ENCODE measurements at places on chromosomes 12 and 14.

DNA sequence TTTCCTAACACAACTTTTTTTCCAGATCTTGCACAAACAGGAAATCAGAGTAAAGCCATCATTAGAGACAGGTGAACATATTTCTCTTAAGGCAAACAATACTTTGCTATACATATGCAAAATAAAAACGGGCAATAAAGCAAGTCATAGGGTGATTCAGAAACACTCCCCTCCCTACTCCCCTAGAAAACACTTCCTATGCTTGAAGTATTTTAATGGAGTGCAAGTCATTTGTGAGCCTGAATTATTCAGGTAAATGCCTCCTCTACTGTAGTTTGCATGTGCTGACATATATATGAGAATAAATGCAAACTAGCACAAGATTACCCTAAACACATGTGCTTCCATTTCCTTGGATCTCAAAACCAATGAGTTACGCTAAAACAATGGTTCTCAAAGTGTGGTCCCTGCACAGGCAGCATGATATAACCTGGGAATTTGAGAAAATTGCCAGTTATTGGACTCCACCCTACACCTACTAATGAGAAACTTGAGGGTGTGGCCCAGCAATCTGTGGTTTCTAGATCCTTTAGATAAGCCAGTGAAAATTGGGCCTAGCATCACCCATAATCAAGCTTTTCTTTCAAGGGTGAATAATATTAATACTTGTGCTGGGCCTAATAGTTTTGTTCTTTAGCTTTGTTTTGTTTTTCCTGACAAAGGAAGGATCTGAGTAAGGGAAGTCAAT lies 159.7 kb upstream of the BMP4 start:
- DNase-seq: no peak

DNA sequence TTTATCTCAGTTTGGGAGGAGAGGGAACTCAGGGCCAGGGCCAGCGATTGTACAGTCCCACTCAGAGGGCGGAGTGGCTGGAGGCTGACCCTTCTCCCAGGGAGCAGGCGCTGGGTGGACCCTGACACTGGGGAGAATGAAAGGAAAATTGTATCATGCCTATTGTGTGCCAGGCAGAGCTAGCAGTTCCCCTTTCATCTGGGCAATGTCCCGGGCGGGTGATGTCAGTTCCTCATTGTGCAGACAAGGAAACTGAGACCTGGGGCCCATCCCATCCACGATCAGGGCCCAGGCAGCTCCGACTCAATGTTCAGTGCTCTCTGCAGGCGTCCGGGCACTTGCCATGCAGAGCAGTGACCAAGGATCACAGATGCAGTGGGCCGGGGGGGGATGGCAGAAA lies 101.9 kb upstream of the RTL1 start:
- no peak for DNase-seq

GRCh38 chr14:24458736-24459135 lies 16.2 kb upstream of the SDR39U1 start:
- DNase-seq: no peak

DNA sequence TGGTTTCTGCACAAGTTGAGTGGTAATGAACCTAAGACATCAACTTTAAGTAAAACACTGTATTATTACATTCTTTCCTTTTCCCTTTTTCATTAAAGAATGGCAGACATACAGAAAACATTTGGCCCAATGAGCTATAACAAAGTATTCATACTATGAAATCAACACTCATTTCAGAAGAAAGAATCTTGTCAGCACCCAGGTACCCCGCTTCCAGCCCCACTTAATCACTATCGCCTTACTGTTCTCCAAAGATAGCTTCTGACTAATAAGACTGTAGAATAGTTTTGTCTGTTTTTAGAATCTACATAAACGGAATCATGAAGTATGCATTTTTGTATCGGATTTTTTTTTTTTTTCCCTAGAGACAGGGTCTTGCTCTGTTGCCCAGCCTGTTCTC lies 9.5 kb downstream of the CNTN1 start:
- DNase-seq: no peak

GRCh38 chr12:25698772-25699171 lies 145.7 kb upstream of the LMNTD1 start:
- DNase-seq: no peak

DNA sequence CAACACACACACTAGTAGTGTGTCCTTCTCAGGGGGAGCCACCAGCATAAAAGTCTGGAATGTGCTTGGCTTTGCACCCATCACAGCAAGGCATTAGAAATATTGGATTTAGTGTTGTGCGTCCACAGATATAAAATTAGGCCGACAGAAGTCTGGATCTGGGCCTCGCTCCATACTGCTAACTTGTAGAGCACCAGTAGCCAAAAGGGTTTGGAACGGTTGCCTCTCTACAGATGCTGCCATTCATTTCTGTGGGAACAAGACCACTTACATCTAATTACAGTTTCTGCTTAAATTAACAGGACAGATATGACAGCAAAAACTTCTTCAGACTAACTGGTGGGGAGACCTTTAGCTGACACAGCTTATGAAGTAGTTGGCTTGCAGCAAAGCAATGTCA lies 94.2 kb downstream of the EXOC5 start:
- no peak for DNase-seq

DNA sequence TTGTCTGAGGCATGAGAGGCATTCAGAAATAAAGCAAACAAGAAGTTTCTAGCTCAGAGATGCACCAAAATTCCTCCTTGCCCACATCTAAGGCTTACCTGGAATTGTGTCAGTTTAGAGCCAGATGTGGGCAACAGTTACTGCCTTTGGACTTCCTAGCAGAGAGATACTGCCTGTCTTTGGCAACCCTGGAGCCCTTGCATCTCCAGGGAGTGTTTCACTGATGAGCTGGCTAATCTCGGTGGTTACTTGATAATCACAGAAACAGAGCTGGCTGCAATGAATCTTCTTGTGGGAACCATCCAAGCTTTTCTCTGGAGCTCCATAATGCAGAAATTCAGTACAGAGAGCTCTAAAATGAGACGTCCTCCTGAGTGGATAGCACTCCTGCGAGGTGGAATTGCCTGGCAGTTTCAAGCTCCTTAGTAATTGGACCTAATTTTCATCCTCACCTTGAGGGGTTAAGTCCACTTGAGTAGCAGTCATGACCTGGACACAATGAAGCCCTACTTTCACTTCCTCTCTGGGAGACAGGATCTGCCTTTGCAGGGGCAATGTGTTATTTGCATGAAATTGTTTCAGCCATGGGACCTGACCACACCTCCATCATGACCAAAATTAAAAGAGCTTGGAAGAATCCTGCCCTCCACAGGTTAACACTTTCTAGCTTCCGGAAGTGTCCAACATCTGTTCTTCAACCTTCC lies 108.8 kb upstream of the ARHGAP5 start:
- no peak for DNase-seq

GRCh38 chr14:99255621-99256482 lies 16.1 kb downstream of the BCL11B start:
- DNase-seq: peak; percentile 14

- DNase-seq: no peak
Measured at GRCh38 chr12:14373217-14373616, 7.7 kb downstream of the ATF7IP start.

DNA sequence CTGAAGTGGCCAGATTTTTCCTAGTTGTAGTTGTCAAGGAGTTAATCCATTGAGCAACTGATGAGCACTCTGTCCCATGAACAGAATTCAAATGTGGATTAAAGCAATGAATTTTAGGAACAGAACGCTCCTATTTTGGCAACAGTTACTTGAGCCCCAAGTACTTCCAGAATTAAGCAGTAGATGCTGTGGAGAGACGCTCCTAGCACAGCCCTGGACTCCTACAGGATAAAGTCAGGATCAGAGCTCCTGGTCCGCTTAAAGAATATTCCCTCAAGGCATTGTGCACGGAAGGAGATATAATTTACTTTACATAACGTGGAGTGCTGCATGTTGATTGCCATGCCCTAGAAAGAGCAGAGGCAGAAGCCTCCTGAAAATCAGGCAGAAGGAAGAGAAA lies 53.4 kb downstream of the FLRT2 start:
- DNase-seq: no peak

DNA sequence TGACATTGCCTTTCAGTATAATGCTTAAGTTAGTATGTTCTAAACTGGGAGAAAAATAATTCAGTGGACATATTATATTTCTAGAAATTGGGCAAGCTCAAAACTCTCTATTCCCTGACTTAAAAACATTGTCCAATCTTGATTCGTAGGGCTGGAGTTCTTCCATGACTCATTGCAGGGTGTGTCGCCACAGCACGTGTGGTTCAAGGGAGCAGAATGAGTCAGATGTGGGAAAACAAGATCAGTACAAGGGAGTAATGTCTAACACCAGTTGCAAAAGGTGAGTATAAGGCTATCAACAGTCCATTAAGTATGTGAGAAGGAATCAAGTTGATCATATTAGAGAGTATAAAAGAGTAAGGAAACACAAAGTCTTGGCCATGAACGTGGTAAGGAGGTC lies 887.0 kb downstream of the TMTC2 start:
- no peak for DNase-seq

- no peak for DNase-seq
Measured at GRCh38 chr12:42180990-42181596, 36.4 kb upstream of the GXYLT1 start.

GRCh38 chr12:56629459-56630179 lies 507 bp downstream of the BAZ2A start:
- DNase-seq: peak; percentile 68

DNA sequence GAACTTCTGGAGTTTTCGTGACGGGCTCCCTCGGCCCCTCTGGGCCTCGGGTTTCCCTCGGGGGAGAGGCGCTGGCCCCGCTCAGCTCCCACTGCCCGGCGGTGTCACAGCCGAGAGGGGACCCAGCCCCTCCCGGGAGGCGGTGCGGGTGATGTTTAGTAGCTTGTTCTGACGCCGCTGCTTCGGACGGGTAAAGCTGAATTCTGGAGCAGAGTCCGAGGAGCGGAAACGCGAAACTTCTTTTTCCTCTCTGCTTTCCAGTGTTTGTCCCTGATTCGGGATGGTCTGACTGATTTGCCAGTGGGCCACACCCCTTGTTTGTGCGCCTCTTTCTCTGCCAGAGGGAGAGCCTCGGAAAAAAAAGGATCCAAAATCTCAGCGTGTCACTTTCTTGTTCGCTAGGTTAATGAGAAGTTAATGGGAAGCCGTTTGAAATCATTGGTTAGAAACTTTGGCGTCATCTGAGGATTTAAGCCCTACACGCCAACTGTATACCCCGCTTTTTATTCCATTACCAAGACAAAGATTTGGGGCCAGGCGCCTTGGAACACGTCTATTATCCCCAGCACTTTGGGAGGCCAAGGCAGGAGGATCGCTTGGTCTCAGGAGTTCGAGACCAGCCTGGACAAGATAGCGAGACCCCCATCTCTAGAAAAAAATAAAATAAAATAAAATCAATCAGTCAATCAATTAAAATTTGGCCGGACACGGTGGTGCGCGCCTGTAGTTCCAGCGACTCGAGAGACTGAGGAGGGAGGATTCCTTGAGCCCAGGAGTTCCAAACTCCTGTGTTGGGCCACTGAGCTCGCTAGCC lies 756 bp downstream of the TULP3 start:
- DNase-seq: no peak

GRCh38 chr12:40165179-40165578 lies 59.3 kb upstream of the SLC2A13 start:
- DNase-seq: no peak

DNA sequence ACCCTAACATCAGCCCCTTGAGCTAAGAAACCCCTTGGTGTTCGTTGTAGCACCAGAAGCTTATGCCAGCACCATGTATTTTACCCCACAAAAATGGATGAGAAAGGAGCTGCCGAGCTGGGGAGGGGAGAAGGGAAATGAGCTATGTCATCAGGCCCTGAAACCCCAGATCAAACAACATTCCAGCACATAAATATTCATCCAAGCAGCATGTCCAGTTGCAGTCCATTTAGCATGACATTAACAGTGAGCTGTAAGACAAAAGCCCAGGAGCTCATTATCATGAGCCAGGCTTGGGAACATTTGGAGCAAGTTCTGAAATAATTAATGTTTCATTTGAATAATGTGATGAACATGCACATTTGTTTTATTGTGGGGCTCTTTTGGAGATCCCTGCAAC lies 630.1 kb upstream of the TMEM132C start:
- DNase-seq: no peak

GRCh38 chr12:111600205-111600642 lies 1.1 kb upstream of the ATXN2 start:
- DNase-seq: no peak

DNA sequence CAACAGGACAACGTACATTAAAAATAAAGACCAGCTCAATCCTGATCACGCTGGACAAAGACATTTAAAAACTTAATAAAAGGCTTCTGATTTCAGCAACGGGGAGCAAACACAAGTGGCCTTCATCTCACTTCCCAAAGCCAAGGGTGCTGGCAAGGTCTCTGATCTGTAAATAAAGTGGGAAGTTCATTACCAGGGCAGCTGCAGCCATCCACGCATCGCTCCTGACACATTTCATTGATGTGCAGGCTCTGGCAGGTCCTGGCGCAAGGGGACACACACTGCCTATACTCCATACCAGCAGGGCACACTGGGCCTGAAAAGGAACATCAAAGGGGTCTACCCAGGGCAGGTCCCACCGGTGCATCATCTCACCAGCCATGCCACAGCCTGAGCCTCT lies 51.0 kb downstream of the VWF start:
- DNase-seq: no peak

DNA sequence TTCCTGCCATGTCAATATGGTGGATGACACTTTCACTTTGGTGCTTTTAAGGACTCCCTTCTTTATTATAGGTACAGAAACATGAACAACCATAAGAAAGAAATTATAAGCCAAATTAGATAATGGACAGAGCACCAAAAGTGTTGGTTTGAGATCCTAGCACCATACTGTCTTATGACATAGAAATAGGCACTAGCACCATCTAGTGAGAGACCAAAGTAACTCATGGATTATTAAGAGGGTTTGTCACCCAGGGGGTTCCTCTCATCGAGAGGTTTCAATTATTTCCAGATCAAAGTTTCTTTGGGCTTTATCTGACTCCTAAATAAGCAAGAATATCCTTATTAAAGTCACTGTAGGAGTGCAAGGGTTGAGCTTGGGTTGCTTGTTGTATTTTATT lies 153.0 kb upstream of the DIO2 start:
- DNase-seq: no peak

DNA sequence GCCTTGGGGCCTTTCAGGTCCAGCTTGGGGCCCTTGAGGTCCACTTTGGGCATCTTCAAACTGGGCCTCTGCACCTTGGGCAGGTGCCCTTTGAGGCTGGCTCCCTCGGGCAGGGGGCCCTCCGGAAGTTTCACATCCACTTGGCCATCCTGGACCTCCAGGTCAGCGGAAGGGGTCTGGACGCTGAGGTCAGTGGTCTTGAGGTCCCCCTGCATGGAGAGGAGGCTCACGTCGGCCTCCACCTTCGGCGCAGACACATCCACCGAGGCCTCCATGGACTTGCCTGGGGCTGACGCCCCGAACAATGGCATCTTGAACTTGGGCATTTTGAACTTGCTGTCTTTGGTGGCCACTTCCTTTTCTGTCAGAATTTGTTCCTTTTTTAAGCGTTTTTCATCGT lies 25.1 kb downstream of the AHNAK2 start:
- no peak for DNase-seq

All from CD4-positive, alpha-beta T cell treated with Interleukin-17A for 1 hour (primary cell).